BJ (cell line): ENCODE measurements at places on chromosomes 3 and 15. TPM values are rescaled to one million over a fixed set of nuclear protein-coding genes. Genes with fewer than 3 reads are reported as not detected.

DNA sequence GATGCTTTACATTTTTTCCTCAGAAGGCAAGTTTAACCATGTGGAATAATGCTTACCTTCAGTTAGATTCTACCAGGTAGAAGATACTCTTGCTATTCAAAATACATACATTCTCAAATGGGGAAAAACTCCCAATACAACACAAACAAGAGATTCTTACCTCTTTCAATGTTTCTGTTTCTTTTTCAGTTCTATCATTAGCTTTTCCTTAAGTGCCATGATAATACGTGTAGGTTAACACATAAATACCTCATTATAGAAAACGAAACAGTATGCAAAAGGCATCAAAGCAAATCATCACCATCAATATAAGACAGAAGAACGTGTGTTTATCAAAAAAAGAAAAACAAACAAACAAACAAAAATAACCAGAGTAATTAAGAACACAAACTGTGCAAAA is 300.7 kb upstream of the ROBO1 start:
- DNase-seq: no peak

The FGF7 gene
- polyA plus RNA-seq: 12.7 and 30.4 TPM in 2 replicates

GRCh38 chr15:29812384-29812694 is 9.9 kb downstream of the TJP1 start:
- no peak for DNase-seq

- no peak for DNase-seq
Measured at GRCh38 chr3:46143951-46144473, 64.1 kb downstream of the CCR1 start.

- DNase-seq: no peak
Measured at GRCh38 chr3:114285648-114286230, 8.1 kb upstream of the TIGIT start.

DNA sequence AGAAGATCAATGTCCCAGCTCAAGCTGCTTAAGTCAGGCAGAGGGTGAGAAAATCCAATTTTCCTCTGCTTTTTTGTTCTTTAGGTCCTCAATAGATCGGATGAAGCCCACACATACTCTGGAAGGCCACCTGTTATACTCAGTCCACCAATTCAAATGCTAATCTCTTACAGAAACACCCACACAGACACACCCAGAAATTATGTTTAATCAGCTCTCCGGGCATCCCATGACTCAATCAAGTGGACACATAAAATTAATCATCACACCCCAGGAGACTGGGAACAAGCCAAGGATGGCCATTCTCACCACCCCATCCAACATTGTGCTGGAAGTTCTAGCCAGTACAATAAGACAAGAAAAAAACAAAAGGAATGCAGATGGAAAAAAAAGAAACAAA is 67.8 kb upstream of the SLC24A5 start:
- no peak for DNase-seq

DNA sequence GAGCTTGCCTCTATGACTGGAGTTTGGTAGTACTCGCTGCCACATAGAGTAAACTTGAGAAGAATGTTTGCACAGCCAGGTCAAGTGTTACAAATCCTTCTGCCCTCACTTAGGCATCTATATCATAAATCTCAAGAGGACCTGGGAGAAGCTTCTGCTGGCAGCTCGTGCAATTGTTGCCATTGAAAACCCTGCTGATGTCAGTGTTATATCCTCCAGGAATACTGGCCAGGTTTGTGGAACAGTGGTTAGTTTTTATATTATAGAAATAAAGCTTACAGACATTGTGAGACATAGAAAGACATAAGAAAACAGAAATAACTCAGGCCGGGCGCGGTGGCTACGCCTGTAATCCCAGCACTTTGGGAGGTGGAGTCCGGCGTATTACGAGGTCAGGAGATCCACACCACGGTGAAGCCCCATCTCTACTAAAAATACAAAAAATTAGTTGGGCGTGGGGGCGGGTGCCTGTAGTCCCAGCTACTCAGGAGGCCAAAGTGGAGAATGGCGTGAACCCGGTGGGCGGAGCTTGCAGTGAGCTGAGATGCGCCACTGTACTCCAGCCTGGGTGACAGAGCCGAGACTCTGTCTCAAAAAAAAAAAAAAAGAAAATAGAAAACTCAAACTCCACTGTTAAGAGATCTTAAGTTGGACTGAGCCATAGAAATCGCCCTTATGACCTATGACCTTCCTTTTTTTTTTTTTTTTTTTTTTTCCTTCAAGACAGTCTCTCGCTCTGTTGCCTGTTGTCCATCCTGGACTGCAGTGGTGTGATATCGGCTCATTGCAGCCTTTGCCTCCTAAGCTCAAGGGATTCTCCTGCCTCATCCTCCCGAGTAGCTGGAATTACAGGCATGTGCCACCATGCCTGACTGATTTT is 2.2 kb downstream of the RPSA start:
- DNase-seq: no peak

The GPR15 gene
- polyA plus RNA-seq: not detected in 2 replicates

The DET1 gene
- 10.4 and 11.0 TPM in 2 replicates for polyA plus RNA-seq

GRCh38 chr3:133121450-133121849 is 83.3 kb downstream of the TMEM108 start:
- no peak for DNase-seq

GRCh38 chr3:181839039-181839915 is 127.6 kb downstream of the SOX2 start:
- DNase-seq: no peak

DNA sequence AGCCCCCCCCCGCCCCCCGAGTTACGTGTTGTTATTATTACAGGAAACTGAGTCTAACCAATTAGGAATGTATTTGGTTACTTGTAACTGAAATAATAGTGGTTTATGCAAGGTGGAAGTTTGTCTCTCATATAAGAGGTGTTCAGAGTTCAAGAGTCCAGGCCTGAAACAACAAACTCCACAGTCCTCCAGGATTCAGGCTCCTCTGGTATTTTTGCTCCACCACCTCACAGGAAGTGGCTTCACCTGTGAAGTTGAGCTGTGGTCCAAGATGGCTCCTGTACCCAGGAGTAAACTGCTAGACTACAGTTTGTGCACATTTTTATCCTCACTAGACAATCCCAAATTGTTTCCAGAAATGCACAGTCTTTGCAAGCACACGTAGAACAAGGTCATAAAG is 27.3 kb downstream of the MOBP start:
- no peak for DNase-seq

DNA sequence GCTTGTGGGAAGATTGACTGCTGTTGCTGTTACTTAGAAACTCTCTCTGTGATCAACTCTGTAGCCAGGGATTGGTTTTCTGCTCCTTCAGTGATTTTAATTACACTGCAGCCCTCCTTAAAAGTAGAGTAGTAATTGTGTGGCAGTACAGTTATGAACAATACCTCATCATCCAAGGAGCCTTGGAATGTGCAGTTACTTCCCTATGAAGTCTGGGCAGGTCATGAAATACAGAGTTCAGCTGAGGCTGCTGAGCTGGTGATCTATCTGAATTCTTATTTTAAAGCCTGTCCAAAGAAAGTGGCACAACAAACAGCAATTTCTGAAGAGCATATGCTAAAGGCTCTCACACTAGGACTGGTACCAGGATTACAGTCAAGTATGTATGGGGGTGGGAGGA is 37.4 kb upstream of the MRPL3 start:
- no peak for DNase-seq

- DNase-seq: no peak
Measured at GRCh38 chr3:119456469-119456868, 6.9 kb downstream of the TMEM39A start.

DNA sequence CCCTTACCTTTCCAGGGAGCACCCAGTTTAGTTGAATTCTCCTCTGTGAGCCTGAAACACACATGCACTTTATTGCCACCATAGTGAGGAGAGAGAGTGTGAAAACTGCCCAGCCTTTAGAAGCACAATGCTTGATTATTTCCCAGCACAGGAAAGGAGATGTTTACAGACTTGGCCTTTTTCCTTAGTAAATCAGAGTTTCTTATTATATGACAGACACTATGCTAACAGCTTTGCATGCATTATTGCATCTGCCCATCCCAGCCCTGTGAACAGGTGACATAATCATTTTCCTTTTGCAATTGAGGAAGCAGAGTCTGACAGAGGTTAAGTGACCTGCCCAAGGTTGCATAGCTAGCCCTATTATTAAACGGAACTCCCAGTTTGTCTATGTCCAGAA is 36.5 kb downstream of the CAPN3 start:
- DNase-seq: no peak

The OR5K2 gene
- polyA plus RNA-seq: not detected in 2 replicates

GRCh38 chr3:67048715-67049074 is 50.6 kb downstream of the KBTBD8 start:
- DNase-seq: no peak

- no peak for DNase-seq
Measured at GRCh38 chr3:123102249-123102648, 35.4 kb downstream of the PDIA5 start.

The HYAL1 gene
- 0.10 and 0.12 TPM in 2 replicates for polyA plus RNA-seq

The LRTM1 gene
- polyA plus RNA-seq: not detected in 2 replicates

DNA sequence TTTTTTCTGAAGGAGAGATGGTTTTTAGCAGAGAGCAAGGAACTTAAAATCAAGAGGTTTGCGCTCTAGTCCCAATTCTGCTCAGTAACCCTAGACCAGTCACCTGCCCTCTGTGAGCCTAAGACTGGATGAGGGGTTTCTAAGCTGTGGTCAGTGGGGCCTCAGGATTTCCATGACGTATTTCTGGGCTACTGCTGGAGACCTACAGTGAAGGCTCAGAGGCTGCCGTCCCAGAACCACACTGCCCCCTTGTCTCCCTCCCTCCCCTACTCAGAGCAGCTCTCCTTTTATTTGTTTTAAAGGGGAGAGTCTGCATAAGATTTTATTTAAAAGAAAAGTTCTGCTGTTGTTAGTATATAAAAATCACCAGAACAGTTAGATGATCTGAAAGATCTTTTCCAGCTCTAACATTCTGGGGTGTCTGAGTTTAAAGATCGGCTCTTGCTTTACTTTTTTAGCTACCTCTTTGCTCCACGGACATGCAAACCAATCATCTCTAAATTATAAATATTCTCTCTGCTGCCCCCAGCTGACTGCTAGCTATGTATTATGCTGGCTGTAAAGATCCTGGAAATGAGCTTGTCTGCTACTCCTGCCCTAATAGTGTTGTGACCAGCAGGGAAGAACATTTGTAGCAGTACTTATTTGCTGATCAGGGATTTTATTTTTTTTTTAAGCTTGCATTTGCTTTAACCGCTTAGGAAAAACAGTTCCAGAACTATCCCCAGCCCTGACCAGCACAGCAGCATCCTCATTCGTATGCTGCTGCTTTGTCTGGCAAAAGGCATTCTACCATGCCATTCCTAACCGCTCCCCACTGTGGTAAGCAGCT is 28.6 kb upstream of the NDUFB4 start:
- DNase-seq: no peak

The RTP4 gene
- polyA plus RNA-seq: 0.12 and 0.16 TPM in 2 replicates

GRCh38 chr15:99509686-99510461 is 55.9 kb upstream of the MEF2A start:
- no peak for DNase-seq

DNA sequence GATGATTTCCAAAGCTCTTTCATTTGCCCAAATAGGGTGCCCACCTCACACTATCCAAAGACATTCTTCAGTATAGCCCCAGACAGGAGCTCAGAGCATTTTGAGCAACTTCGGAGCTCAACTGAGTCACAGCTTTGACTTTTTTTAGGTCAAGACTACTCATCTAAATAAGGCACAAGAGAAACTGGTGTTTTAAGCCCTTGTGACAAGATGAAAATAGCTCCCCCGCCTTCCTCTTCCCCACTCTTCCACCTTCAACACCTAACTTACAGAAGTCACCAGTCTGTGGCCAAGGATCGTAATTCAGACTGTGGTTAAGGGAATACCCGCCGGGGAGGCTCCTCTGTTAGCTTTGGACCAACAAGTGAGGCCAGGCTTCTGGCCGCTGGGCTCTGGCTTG is 60.4 kb upstream of the CA12 start:
- DNase-seq: no peak

The ZMYND10 gene
- polyA plus RNA-seq: 0.65 and 1.3 TPM in 2 replicates
